ENCODE measurements at places on chromosomes 13 and 19.

GRCh38 chr19:36003284-36003683 lies 5.3 kb downstream of the SYNE4 start:
- DNase-seq: no peak

GRCh38 chr19:11330127-11330526 lies 9.3 kb downstream of the RAB3D start:
- DNase-seq: no peak

DNA sequence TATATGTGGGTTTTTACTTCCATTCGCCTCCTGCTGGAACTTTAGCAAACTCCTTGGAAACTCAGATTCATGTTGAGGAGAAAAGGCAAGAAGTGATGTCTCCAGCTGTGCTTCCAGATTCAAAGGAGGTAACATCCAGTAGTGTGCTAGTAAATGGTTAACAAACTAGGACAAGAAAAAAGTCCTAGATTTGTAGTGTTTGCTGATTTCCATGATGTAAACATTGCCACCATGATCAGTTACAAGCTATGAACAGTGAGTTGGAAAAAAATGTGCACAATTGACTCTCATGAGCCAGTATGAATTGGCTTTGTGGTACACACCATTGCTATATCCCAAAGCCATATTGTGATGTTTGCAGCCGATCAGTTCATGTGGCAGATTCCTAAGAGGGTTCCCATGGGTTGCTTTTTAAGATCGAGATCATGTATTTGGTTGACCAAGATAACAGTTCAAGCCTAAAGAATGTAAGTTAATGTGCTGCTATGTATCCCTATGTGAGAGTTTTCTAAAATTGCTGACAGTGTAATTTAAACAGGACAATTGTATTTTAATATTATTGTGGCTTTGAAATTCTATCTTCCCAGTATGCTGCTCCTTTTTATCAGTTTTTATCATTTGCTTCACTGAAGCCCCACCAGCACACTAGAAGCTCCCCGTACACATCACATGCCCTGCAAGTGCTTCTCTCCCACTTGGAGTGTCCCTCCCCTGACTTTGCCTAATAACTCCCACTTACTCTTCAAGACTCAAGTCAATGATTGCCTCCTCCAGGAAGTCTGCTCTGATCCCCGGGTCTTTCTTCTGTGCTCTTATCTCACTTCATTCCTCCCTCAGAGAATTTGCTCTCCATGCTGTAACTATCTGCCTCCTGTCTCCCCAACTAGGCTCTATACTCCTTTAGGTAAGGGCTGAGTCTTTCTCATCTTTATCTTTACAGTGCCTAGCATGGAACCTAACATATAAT lies 148.3 kb downstream of the RGCC start:
- DNase-seq: no peak

GRCh38 chr13:101916108-101916774 lies 463.8 kb downstream of the ITGBL1 start:
- DNase-seq: no peak

GRCh38 chr19:48768994-48769713 lies 13.8 kb downstream of the FGF21 start:
- DNase-seq: no peak
